Fibroblast of the conjunctiva (primary cell): ENCODE measurements at places on chromosomes 12 and 14.
A peak's percentile ranks its signal among the peaks of the same experiment; 100 is the strongest.

DNA sequence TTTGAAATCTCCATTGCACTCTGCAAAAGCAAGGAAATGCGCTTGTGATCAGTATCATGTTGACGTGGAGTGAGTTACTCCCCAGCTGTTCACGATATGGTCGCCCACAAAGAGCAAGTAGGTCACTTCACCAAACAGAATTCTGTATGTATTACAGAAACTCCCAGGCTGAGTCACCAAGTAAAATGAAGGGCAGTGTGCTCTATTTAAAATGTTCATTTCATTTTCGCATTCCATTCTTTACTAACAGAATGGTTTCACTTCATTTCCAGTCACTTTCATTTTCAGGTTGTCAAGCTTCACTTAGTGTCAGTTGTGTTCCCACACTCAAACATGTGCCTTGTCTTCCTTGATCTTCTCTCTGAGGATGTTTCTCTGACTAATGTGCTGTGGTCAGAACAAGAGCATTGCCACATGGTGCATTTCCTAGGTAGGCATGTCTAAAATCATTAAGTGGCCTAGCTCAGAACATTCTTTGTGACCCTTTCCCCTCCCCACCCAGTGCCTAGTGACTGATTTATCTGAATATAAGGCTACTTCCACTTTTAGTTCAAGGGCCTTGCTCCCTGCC is 391.2 kb downstream of the RAD51B start:
- peak; percentile 55 for DNase-seq

- DNase-seq = no peak
Measured at GRCh38 chr12:132717531-132718387, 7.1 kb downstream of the PGAM5 start.

- no peak for DNase-seq
Measured at GRCh38 chr14:75128596-75128990, 1.7 kb upstream of the NEK9 start.

DNA sequence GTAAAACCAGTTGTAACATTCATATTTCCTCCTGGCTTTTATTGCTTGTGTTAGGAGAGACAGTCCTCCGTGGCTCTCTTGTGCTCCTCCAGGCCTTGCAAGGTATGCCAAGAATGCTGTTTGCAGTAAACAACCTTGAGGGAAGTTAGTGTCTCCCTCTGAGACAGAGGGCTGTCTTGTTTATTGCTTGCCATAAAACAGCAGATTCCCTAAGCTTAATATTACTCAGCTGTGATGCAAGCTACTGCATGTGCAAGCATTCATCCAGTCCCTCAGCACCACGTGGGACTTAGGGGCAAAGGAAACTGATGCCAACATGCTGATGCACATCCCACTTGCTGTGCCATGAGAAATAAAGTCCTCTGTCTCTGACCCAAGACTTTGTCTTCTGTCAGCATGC is 6.6 kb downstream of the POMT2 start:
- peak; percentile 60 for DNase-seq

DNA sequence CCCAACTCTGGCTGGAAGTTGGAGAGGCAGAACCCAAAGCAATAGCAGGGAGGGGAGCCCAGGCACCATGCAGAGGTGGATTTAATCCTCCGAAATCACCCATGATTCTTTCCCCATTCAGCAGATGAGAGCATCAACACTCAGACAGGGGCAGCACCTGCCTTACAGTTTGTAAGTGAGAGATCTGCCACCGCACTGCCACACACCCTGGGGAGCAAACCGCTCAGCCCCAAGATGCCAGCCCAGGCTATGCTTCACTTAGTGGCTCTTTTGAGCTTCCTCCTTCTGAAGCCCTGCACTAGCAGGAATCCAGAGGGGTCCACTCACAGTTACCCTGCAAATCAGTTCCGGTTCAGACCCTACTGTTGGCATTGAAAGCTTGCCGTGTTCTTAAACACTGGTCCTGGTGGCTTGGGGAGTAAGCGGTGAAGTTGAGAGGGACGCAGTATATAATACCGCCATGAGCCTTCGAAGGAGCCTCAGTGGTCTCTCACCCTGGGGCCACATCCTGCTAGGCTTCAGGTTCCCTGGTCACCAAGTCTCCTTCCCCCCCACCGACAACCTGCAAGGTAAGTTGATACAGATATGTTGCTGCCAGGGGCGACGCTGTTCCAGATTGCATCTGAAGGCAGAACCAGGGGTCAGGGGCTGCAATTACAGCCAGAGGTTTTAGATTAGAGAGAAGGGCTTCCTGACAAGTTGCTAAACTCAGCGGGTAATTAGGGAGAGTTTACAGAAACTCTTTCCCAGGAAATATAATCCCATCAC is 72.0 kb upstream of the CCND2 start:
- DNase-seq = no peak

GRCh38 chr14:80084196-80084595 is 127.1 kb downstream of the DIO2 start:
- no peak for DNase-seq

- peak; percentile 78 for DNase-seq
Measured at GRCh38 chr12:1443421-1444141, 150.8 kb downstream of the FBXL14 start.

- DNase-seq = peak; percentile 51
Measured at GRCh38 chr12:105100207-105100985, 7.1 kb upstream of the WASHC4 start.

DNA sequence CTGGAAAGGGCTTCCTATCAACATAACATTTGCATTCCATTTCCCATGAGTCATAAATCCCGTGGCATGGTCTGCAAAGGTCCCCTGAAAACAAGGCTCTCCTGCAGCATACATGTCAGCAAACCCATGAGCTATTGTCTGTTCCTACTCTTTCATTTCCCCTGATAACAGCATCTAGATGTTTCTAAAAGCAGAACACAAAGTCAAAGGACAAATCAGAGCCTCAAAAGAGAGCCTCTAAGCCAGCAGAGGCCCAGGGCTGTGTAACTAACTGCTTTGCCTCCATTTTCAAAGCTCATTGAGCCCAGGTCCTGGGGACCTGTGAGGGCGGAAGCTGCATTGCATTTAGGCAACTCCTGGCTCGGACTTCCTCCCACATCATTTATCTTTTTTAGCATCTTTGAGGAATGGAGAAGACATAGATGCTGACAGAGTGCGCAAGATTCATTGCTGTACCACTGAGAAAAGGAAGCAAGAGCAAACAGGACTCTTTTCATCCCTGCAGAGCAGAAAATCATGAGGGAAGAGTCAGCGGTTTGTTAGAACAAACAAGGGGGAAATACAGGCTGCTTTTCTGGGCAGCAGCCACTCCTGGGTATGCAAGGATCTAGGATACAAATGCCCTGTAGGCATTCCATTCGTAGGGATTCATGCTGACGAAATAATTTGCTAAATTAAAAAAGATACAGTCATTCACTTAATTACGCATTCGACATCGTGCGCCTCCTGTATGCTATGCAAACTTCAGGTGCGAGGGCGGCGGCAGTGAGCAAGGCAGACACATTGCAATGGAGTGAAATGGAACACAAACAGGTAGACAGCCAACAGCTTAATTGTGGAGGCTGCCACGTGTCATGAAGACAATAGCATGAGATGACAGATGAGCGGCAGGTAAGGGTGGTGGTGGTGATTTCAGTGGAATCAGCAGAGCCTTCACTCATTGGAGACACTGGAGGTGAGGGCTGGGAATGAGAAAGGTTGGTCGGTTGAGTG is 131.0 kb downstream of the TMEM132D start:
- DNase-seq = peak; percentile 12

DNA sequence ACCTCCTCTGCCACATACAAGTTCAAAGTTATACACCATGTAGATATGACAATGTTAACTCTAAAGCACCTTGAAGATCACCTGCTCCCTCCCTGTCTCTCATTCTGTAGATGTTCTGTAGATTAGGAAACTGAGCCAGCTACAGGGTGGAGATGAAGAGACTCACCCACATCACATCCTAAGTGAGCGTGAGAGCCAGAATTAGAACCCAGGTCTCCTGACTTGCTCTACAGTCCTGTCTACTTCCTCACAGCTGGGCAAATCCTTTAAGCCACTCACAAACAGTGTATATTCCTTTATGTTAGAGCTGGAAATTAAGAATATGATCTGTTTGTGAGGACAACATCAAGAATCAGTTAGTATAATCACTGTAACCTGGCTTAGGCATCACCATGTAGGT is 1.8 kb downstream of the APPL2 start:
- no peak for DNase-seq

DNA sequence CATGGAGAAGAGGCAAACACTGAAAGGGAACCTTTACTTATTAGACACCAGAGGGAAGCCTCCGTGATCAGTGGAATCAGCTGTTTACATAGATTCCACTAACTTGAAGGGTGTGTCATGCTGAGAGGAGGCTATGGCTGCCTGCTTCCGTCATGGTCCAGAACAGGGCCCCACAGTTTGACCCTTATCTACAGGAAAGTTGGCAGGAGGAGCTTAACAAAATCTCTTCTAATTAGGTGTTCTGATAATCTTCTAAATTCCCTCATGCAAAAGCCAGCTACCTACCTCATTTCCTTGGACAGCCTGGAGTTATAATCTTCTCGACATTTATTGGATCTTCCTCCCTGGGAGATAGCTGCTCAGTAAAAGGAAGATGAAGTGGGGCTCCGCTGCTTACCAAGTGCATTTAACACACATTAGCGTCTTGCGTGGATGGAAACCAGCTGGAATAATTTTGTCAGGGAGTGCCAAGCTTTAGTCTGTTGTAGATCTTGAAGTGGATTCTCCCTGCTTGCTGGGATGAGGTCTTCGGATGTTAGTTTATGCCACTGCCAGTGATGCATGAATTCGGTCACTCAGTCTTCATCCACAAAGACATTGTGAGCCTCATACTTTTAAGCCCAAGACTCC is 171.0 kb downstream of the PAH start:
- DNase-seq = no peak

DNA sequence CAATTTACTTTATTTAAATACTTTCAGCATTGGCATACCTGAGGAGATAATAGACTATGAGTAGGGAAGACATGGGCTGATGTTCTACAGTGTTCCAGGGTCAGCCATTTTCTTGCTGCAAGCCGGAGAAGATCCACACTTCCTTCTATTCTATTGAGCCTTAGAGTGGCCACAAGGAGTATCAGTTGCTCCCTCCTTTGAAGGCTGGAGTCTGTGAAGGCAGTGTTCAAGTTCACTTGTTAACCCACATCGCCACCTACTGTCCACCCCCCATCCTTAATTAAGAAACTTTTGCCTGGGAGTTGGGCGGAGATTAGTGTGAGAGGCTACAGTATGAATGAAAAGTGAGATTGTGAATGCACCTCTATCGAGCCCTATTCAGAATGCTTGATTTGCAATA is 666.6 kb downstream of the NRXN3 start:
- peak; percentile 8 for DNase-seq

- no peak for DNase-seq
Measured at GRCh38 chr12:24561882-24562770, 386.8 kb downstream of the BCAT1 start.

DNA sequence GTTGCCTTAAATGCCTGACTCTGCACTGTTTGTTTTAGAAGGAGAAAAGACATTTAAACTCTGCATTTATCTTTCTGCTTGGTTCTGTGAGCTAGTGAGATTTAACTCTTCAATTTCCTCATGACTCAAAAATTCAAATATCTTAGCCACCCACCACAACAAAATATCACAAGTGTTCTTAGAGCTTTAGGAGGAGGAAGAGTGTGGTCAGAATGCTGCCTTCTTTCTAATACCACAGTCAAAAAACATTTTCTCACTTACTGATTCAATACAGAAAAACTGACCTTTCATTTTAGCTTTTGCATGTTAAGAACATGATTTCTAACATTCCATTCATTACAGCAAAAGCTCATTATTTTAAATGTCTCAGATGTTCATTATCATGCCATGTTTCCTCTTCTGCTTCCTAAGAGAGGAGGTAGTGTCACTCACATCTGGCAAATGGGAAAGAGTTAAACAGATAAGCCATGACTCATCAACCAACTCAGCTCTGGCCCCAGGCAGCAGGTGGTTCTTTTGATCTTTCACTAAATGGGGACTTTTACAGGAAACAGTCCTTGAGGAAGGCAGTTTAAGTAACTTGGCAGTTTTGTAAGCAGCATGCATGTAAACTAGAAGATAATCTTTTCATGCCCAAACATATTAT is 56.4 kb upstream of the RNU6-8 start:
- DNase-seq = no peak

- no peak for DNase-seq
Measured at GRCh38 chr12:13181375-13182070, 15.0 kb upstream of the EMP1 start.

- DNase-seq = no peak
Measured at GRCh38 chr14:36346052-36346451, 25.6 kb upstream of the MBIP start.
